ENCODE measurements at places on chromosomes 13 and 19. TPM values are rescaled to one million over a fixed set of nuclear protein-coding genes. Genes with fewer than 3 reads are reported as not detected.

YJU2 gene
- total RNA-seq: 31.3 TPM

PSG1 gene
- not detected for total RNA-seq

KLF1 gene
- 0.41 TPM for total RNA-seq

FGF9 gene
- total RNA-seq: not detected

CAPNS1 gene
- total RNA-seq: 439 TPM

ZNF320 gene
- total RNA-seq: 11.4 TPM

SIAH3 gene
- total RNA-seq: 0.10 TPM

CACNA1A gene
- total RNA-seq: 1.7 TPM

VSTM2B gene
- total RNA-seq: not detected

ZNF888 gene
- 5.9 TPM for total RNA-seq

CEACAM3 gene
- total RNA-seq: not detected
